D721Med (cell line): ENCODE measurements at places on chromosomes 11 and 22.

DNA sequence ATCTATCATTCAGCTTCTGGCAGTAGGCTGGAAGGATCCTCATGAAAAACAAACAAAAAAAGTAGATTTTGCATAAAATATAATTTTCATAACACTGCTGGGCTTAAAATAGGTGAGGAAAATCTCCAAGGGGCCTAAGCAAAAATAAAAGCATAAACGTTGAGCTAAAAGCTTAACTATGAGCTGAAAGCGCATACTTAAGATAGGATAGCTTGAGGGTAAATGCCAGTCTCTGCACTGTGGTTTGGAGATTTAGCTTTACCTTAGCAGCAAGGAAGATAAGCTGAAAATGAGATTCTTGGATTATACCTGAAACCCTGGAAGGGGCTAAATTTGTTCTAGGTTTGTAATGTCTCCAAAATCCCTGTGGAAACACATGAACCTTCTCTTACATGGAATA lies 183.7 kb downstream of the GUCY1A2 start:
- DNase-seq, result no peak

- DNase-seq, result no peak
Observed at GRCh38 chr11:115463606-115464005, 40.6 kb downstream of the CADM1 start.

- no peak for DNase-seq
Observed at GRCh38 chr22:49951000-49951677, 9.4 kb upstream of the PIM3 start.

- DNase-seq, result no peak
Observed at GRCh38 chr22:45817745-45818423, 146.2 kb downstream of the ATXN10 start.

DNA sequence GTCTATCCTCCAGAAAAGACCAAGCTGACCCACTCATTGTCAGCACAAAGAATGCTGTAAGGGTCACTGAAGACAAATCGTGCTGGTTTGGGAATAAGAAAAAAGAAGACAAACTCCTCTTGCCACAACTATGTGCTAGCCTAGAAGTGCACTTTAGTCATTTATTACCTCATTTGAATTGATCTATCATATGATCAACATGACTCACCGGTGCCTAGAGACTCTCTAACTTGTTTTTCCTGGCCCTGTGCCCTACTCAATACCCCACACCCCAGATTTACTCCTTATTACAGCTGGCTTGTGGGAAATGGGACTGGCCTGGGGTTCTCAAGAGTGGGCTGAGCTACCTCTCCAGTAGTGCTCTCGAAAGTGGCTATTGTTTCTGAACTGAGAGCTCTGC lies 35.9 kb upstream of the HORMAD2 start:
- no peak for DNase-seq

- no peak for DNase-seq
Observed at GRCh38 chr11:76589964-76590950, 80.3 kb downstream of the LRRC32 start.

DNA sequence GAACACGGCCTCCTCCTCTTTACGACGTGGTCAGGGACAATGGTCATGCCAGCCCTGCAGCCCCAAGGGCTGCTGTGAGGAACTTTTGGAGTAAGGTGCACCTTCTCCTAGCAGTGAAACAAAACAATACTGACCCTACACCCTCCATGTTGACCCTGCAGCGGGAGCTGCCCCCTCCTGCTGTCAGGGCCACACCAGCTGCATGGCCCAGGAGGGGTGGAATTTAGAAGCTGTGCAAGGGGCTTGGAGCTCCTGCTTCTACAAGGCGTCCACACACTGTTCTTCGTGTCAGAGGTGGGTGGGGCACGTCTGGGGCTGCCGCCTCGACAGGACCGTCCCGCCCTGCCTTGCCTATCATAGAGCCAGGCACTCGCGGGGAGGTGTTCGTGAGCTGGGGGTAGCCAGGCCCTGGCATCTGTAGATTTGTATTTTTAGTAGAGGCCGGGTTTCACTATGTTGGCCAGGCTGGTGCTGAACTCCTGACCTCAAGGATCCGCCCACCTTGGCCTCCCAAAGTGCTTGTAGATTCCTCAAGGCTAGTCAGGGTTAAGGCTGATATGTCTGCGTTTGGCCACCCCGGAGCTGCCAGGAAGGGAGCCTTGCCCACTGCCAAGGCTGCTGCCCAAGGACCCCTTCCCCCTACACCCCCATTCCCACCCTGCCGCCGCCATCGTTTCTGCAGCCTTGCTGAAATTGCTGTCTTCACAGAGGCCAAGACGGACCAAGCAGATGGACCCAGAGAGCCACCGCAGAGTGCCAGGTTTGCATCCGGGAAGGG lies 15.9 kb downstream of the INCENP start:
- DNase-seq, result no peak

- no peak for DNase-seq
Observed at GRCh38 chr22:17098379-17098819, 13.6 kb downstream of the IL17RA start.
